ENCODE measurements at places on chromosomes 11 and 22.

DNA sequence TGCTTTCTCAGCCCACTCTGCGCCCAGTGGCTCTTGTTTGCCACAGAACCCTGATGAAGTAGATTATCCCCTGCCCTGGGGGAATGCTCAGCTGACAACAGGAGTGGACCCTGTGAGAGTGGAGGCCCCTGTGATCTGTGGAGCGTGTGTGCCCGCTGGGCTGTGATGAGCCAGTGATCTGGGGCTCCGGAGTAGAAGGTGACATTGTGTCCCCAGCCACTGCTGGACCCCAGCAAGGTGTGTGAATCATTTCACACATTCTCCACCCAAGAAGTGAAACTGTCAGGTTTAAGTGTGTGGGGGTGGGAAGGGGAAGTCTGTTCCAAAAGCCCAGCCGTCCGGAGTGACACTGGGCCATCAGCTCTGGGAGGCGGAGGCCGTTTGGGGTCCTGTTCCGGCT is 33.1 kb upstream of the GRAMD4 start:
- no peak for DNase-seq

- no peak for DNase-seq
Measured at GRCh38 chr22:42608823-42609361, 5.8 kb downstream of the POLDIP3 start.

GRCh38 chr11:26976389-26976788 is 17.5 kb upstream of the FIBIN start:
- DNase-seq = no peak

DNA sequence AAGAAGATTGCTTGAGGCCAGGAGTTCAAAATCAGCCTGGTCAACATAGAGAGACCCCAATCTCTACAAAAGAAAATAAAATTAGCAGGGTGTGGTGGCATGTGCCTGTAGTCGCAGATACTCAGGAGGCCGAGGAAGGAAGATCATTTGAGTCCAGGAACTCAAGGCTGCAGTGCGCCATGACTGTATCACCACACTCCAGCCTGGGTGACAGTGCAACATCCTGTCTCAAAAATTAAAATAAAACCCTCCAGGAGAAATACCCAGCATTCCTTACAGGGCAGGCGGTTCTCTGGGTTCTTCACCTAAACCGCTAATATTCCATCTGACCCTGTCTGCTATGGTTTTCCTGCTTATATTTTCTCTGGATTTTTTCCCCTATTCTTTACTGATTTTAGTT is 13.5 kb downstream of the TCF20 start:
- DNase-seq = no peak

DNA sequence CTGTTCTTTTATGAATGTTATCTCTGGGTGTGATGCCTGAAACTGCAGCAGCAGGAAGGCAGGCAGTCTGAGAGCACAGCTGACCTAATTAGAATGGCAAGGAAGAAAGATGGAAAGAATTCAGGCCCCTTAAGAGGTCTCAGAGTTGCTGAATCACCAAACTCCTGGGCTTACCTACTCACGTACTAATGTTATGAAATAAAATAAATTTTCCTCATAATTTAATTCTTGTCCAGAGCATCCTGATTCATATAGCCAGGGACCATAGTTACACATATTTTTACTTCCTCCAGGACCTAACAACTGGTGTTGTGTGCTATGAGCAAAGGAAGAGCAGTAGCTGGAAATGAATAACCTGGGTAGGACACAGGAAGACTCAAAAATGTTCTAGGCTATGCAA is 41.9 kb downstream of the SNX19 start:
- DNase-seq = no peak

GRCh38 chr11:73976451-73977151 is 6.0 kb downstream of the UCP2 start:
- no peak for DNase-seq

- DNase-seq = no peak
Measured at GRCh38 chr11:70952191-70952590, 300.2 kb downstream of the SHANK2 start.

DNA sequence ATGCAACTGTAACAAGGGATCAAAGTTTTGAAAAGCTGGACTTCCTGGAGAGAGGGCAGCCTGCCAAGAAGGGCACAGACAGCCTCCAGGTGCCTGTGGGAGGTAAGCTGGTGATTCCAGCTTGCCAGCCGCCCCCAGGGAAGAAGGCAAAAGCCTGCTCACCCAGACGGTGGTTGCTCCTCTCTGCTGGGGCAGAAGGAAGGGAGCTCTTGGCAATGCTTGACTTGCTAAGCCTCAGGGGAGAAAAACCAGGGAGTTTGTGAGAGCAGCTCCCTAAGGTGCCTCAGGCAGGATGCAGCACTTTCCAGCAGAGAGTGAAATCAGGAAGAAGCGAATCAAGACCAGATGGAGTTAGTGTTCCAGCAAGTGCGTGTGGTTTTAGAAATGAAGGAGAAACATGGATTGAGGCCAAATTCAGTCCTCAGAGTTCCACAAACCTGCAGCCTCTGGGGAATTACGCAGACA is 553.6 kb downstream of the BUD13 start:
- no peak for DNase-seq

DNA sequence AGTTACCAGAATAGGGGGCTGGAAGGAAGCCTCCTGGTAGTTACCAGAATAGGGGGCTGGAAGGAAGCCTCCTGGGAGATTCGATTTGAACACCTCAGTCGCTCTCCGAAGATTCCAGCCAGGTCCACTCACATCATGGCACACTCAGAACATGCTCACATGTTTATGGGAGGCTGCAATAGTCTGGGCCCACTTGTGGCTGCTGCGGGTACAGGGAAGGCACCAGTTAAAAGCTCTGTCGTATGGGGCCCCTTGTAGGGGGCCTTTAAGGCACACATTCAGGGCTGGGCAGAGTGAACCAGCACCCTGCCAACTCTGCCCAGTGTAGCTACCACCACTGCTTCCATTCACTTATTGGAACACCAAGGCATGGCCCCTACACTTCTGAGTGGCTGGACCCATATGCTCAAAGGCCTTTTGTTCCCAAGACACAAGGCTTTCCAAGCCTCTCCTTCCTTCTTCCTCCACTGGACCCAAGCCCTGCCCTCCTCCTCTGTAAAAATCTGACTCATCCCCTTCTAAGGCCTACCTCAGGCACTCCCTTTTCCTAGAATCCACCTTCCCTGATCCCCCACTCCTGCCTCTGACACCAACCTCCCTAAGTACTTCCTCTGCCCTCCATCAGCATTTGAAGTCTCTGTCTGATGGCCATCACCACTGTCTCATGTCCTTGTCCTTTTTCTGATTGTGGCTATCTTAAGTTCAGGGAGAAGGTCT is 28.0 kb downstream of the USP35 start:
- DNase-seq = no peak

Data from GM04504 (cell line).